ENCODE measurements at places on chromosomes 16 and 17. TPM values are rescaled to one million over a fixed set of nuclear protein-coding genes. Genes with fewer than 3 reads are reported as not detected.

DNA sequence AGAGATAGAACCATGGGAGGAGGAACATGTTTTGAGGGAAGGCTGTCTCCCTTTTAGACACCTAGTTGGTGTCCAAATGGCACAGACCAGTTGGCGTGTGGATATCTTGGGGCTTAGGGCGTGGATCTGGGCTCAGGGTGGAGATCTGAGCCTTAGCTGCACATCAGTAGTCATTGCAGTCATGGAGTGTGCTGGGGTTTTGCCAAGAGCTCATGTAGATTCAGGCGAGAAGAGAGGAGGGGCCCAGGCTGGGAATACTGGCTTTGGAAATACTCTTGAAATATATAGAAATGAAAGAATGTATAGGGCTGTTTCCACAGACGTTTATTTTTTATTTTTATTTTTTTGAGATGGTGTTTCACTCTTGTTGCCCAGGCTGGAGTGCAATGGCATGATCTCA lies 92.0 kb downstream of the PRKCB start:
- DNase-seq, result no peak

DNA sequence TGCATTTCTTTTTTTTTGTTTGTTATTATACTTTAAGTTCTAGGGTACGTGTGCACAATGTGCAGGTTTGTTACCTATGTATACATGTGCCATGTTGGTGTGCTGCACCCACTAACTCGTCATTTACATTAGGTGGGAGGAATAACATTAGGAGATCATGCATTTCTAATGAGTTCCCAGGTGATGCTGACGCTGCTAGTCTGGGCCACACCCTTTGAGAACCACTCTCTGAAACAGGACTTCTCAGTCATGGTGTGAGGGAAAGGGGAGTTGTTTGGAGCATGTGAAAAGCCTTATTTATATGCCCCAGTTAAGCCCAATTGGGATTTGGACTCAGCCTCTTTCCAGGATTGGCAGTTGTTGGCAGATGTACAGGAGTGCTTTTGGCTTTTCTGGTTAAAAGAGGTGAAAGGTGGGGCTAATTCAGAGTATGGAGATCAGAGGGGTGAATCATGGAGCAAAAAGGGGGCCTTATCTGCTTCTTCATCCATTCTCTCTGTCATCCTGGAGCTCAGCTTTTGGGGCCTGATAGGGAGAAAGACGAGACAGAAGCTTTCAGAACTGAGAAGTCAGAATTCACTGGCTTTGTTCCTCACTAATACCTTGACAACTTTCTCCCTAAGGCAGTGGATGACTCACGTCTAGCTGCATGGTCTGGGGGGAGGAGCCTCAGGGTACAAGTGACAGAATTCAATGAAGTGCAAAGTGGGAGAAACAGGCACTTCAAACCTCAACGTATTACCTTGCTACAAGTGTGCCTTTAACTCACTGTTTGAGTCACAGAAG lies 180.0 kb upstream of the CACNG3 start:
- DNase-seq, result no peak

KRT39 gene
- total RNA-seq, result not detected

DNA sequence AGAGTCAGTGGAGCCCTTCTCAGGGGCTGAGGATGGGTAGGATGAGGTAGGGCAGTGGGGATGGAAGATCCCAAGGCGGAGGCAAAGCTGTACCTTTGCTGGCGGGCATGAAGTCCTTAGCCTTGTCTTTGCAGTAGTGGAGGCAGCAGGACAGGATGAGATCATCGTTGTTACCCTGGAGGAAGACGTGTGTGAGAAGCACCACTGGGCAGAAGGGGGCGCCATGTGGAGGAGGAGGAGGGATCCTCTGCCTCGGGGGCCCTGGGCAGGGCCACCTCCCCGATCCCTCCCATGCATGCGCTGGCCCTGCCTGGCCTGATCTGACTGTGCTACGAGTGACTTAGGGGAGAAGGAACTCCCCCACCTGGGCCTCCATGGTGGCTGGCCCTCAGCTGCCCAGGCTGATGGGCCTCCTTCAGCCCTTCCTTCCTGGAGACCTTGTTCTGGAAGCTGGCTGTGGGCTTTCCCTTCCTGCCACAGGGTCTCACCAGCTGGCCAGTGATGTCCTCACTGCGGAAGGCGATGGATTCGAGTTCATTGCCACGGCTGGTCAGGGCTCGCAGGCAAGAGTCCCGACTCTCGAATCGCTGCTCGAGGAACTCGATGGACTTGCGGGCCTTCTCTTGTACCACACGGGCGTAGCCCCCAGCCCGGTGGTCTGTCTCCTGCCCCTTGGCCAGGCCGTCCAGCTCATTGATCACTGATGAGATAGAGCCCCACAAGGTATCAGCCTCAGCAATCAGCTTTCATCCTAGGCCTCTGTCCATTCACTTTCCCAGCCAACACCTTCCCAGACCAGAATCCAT lies 10.3 kb downstream of the HIC1 start:
- DNase-seq, result no peak

TMEM186 gene
- total RNA-seq, result 6.5 TPM

- DNase-seq, result no peak
Measured at GRCh38 chr16:4325253-4325758, 9.4 kb downstream of the GLIS2 start.

DNA sequence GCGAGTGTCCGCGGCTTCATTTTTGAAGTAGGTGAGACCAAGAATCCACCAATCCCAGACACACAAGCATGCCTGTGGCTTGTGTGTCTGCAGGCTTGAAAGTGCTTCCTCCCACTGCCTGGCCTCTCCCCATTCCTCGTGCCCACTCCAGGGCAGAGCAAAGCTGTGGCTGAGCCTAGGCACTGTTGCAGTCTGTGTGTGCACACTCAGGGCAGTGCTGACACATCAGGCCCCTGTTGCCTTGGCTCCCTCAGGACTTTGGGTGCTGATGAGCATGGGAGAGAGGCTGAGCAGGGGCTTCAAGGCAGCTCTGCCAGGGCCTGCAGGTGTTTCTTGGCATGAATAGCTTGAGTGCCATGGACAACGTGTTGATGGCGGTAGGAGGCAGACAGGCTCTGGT lies 776.7 kb downstream of the CDH11 start:
- no peak for DNase-seq

DNA sequence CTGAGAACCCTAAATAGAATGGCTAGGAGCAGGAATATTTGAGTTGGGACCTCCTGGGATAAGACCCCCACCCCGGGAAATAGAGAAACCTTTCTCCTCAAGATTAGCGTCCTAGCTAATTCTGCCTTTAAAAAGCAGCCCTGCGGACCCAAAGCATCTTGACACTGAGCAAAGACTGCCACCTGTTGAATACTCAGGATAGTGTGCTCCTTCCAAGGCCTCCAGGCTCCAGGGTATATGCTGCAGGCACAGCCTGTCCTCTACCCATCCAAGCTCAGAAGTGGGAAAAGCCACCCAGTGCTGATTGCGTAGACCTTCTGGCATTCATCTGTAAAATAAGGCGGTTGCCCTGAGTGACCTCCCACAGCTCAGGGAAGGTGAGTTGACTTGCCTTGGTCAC lies 456.2 kb upstream of the DYNLRB2 start:
- peak; percentile 36 for DNase-seq

TRIM72 gene
- total RNA-seq, result not detected

ADCY9 gene
- total RNA-seq, result 25.1 TPM

SLC6A2 gene
- not detected for total RNA-seq

- no peak for DNase-seq
Measured at GRCh38 chr16:48496571-48497095, 111.4 kb upstream of the SIAH1 start.

- DNase-seq, result no peak
Measured at GRCh38 chr16:78368121-78369102, 269.0 kb downstream of the WWOX start.

TEX19 gene
- not detected for total RNA-seq
